ENCODE measurements at places on chromosomes 2 and 18. TPM values are rescaled to one million over a fixed set of nuclear protein-coding genes. Genes with fewer than 3 reads are reported as not detected.

DNA sequence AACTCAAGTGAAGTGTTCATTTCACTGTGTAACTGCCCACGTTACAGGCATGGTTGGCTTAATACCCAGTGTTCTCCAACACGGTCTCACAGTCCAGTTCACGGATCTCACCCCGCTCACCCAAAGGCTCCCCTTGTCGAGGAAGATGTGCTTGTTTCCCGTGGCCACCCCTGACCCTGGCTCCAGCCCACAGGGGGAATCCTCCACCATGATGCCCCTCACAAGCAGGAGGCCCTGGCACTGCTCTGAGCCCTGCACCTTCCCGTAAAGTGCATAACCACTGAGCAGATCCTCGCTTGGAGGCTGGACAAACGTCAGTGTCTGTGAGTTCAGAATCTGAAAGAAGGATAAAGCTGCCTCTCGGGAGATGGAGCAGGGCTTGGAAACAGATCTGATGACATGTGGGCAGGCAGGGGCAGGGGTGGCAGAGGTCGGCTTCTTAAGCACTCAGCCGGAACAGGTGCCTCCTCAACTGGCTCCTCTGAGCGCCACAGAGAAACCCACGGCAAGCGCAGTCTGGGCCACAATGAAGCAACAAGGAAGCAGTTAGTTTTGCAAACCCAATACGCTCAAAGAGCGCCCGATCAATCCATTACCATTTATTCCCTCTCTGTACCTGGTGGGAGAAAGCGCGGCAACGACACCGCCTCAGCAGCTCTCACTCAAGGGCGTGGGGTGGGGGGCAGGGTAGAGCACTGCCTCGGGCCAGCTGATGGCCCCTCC is 17.6 kb downstream of the HDAC4 start:
- no peak for DNase-seq
- no peak overlapping the region for H3K27ac ChIP-seq
- H3K4me1 ChIP-seq, result peaks cover 12% of the 10 kb centered on the region

DNA sequence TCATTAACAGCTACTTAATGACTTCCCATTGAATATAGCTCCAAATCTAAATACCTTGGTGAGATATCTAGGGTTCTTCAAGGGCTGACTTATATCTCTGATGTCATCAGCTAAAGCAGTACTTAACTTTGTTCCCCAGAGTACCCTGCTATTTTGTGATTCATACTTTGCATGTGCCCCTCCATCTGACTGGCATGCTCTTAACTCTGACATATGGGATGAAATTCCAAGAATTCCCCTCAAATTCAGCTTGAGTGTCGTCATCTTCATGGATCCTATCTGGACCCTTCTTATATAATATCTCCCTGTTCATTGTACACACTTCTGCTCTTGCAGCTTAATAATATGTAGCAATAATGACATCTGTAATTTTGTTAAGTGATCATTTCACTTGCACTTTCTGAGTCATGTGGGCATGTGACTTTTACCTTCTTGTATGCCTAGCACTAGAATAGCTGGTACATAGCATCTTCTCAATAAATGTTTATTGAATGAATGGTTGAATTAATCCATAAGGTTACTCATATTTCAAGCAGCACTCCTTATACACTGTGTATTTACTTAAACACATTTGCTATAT is 172.9 kb downstream of the WDR7 start:
- DNase-seq, result no peak
- no peak overlapping the region for H3K4me3 ChIP-seq
- no peaks in the 10 kb centered on the region for H3K36me3 ChIP-seq
- H3K27ac ChIP-seq, result no peak overlapping the region
- H3K4me1 ChIP-seq, result no peaks in the 10 kb centered on the region

DNA sequence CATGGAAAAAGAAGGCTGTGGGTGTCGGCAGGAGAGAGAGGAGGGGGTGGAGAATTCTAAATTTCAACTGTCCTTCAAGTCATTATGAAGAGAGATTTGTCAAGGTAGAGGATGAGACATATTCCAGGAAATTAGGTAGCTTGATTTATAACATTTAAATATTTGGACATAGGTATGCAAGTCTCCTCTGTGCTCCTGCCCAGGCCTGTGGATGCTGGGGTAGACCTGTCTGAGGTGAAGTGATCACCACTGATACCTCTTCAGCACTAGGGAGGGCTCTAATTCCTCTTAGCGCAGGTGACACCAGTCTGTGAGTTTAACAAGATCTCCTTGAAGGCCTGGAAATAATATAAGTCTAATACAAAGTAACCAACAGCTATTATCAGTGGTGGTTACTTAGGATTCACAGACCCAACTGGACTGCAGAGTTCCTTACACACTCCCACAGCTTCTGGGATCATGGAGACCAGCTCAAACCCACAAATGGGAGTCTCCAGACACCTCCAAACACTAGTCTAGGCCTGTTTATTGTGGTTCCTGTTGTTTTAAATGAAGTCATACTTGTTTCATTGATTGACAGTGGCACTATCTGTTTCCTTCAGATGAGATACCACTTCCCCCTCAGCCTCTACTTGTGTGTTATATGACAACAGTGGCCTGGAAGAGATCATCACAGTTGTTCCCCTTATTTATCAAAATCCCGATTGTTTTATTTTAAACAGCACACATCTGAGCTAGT is 104.1 kb upstream of the ITPRID2 start:
- H3K27ac ChIP-seq, result no peak overlapping the region
- no peaks in the 10 kb centered on the region for H3K4me1 ChIP-seq
- H3K27me3 ChIP-seq, result no peaks in the 10 kb centered on the region
- H3K36me3 ChIP-seq, result no peaks in the 10 kb centered on the region
- DNase-seq, result no peak
- no peak overlapping the region for H3K4me3 ChIP-seq

DNA sequence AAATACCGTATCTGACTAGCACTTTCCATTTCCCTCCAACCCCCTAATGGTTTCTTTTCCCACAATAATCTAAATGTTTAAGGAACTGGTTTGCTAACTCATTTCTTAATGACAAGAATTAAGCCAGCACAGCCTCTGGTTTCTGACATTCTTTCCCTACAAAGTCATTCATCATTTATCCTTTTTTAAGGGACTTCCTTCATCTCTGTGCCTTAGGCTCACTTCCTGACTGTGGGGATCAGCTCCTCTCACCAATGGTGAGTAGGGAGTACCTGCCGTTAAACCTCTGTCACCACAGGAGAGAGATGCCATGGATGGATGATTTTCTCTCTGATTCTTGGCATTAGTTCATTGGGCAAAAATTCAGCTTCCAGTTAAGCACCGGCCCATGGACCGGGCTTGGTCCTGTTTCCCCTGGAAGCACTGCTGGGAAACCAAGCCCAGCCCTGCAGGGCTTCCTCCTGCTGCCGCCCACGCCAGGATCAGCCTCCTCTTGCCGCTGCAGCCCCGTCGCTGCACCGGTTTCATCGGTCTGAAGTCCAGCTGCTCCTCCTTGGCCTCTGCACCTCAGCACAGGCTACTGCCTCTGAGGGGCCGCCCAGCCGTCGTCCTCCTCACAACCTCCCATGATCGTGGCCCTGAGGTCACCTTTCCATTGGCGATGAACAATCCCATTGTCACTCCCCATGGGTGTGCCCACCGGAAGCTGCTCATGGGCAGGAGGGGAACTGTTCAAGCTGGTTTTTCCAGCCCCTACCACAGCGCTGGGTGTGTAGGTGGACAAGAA is 64.0 kb upstream of the ZNF516 start:
- H3K27me3 ChIP-seq, result no peaks in the 10 kb centered on the region
- DNase-seq, result no peak
- no peaks in the 10 kb centered on the region for H3K4me1 ChIP-seq
- H3K36me3 ChIP-seq, result no peaks in the 10 kb centered on the region
- H3K27ac ChIP-seq, result no peak overlapping the region

QPCT gene
- 0.15 TPM for total RNA-seq

RAX gene
- total RNA-seq, result not detected

DNA sequence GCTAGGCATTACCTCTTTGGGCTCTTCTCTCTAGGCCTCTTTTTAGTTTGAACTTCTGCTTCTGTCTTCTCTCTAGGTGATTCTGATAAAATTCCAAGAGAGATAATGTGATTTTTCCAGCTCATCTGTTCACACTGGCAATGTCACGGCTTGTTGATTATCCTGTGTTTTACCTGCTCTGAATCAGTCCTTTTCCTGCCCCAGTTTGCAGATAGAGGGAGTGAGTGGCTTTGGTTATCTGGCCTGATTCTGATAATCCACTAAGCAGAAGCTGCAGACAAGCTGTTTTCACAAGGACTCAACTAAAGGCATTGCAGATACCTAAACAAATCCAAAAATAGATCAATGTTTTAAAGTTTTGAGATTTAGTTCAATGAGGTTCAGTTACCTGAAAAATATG is 111.9 kb downstream of the DCC start:
- no peak overlapping the region for H3K27ac ChIP-seq
- H3K36me3 ChIP-seq, result no peaks in the 10 kb centered on the region
- no peaks in the 10 kb centered on the region for H3K27me3 ChIP-seq
- H3K4me1 ChIP-seq, result no peaks in the 10 kb centered on the region

C18orf54 gene
- 4.0 TPM for total RNA-seq

- H3K36me3 ChIP-seq, result no peaks in the 10 kb centered on the region
- peaks cover 2% of the 10 kb centered on the region for H3K27me3 ChIP-seq
- no peaks in the 10 kb centered on the region for H3K4me1 ChIP-seq
- H3K4me3 ChIP-seq, result no peak overlapping the region
- no peak for DNase-seq
Measured at GRCh38 chr2:217948897-217949296, 53.9 kb downstream of the TNS1 start.

SP5 gene
- total RNA-seq, result not detected

DNA sequence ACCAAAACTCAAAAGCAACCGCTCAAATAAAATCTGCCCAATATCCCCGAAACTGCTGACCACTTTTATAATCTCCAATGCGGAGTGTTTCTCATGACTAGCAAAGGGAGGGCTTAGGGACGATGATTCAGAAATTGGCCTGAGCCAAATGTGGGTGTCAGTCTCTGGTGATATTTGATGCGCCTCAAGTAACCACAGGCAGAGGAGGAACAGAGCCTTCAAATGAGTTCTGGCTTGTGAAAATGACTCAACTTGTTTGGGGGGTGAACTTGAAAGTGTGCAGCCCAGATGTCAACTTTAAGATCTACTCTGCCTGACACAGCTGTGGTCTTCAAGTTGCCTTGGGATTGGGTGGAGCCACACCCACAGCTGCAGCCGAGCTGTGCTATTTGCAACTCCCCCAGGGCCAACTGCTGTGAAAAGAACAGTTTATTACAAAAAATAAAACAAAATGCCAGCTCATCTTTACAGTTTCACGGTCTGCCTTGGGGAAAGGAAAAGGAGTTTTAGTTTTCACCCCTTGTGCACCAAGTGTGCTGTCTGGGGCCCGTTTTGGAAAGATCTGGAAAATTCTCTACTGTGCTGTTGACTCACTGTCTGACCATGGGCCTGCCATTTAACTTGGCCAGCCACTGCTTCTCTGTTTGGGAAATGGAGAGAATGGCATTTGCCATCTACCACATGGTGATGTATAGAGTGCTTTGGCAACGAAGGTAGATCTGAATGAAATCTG is 222.1 kb downstream of the MTX2 start:
- H3K4me3 ChIP-seq, result no peak overlapping the region
- no peak overlapping the region for H3K27ac ChIP-seq
- no peaks in the 10 kb centered on the region for H3K27me3 ChIP-seq
- peaks cover 26% of the 10 kb centered on the region for H3K4me1 ChIP-seq

DNA sequence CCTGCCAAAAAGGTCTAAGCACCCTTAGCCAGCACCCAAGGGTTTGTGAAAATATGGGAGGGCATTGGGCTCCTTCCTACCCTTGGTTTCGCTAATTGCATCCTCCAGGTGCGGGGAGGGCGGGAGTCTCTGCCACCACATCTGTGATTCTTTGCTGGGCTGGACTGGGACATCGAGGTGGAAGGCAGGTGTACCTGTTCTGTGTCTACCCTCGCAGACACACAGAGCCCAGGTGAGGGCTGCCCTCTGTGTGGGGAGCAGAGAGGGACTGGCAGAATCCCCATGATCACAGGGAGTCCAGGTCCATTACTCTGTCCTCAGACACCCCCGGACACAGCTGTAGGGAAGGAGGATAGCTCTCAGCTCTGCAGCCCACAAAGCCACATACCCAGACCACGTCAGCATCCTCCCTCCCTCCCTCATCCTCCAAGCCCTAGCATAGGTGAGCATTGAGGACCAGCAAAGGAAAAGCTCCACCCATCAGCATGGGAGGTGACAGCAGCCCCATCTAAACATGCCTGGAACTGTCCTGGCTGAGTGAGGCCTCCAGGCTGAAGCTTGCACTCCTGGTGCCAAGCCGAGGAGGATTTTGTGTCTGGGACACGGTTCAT is 49.8 kb downstream of the PLB1 start:
- no peaks in the 10 kb centered on the region for H3K27me3 ChIP-seq
- H3K4me1 ChIP-seq, result no peaks in the 10 kb centered on the region
- H3K27ac ChIP-seq, result no peak overlapping the region
- no peaks in the 10 kb centered on the region for H3K36me3 ChIP-seq
- no peak overlapping the region for H3K4me3 ChIP-seq

DNA sequence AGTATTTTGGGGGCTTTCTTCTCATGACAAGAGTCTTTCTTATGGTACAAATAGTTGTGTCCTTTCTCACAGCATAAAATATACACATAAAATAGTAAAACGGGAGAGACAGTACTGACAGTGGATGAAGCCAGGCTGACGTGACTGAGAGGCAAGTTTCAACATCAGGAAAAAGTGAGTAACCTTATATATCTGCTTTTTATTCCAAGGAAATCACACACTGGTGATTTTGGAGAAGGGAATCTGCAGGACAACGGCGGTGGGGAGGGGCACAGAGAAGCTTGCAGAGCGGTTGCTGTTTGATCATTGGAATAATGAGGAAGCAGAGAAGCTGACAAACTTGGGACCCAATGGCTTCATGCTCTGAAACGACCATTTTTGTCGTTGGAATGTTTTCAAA is 130.6 kb upstream of the ZNF236 start:
- no peaks in the 10 kb centered on the region for H3K4me1 ChIP-seq
- H3K4me3 ChIP-seq, result no peak overlapping the region
- no peak for DNase-seq
- no peaks in the 10 kb centered on the region for H3K36me3 ChIP-seq

DNA sequence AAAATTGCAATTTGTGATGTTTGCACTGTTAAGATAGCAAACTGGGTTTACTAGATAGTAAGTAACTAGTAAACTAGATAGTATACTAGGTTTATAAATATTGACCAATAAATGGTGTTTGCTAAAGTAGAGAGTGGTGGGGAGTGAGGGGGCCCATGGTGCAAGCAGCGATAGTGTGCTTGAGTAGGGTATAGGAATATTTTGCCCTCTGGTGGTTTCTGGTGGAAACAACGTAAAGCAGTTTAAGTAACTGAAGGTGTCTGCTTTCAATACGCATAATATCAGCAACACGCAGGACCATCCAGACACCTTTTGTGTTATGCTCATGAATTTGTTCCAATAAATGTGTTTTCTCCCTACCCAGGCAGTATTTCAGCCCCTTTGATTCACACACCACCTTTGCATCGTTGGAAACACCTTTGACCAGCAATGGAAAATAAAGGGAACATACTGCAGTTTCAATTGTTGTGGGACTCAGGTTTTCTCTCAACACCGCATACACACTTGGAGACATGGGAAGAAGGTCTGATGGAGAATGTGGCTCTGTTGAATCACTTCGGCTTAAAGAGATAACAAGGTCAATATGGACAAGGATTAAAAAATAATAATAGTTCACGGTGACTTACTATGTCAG is 16.7 kb upstream of the STAT1 start:
- DNase-seq, result no peak
- H3K4me3 ChIP-seq, result no peak overlapping the region
- no peaks in the 10 kb centered on the region for H3K4me1 ChIP-seq
- H3K36me3 ChIP-seq, result no peaks in the 10 kb centered on the region

MDH1B gene
- total RNA-seq, result 1.0 TPM

Measured in GM12878 (cell line).